Stimulated activated CD4-positive, alpha-beta T cell treated with anti-CD3 and anti-CD28 coated beads, Interleukin-2, amount 100 ng/mL, for 24 hours (primary cell): ENCODE measurements at places on chromosomes 3 and 15.

DNA sequence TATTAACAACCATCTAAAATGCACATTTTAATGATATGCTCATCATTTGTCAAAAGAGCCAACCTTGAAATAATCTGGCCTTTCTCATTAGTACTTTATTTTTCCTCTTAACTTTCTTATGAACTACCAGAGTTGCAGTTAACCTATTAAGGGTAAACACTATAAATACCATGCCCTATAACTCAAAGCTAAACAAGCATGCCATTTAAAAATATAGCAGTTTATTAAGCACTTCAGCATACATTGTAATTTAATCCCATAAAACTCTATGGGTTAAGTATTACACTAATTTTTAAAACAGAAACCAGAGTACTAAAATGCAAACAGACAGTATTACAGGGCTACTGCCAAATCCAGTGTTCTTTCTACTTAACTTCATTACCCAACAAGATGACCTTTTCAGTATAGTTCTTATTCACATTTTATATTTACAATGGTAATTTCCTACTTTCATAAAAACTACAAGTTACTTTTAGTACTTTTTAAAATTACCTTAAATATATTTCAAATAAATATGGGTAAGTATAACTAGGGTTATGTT is 11.8 kb downstream of the NPTN start:
- no peak for DNase-seq

- DNase-seq: no peak
These were observed 199.6 kb downstream of the SLC9A9 start for GRCh38 chr3:143648708-143649107.

DNA sequence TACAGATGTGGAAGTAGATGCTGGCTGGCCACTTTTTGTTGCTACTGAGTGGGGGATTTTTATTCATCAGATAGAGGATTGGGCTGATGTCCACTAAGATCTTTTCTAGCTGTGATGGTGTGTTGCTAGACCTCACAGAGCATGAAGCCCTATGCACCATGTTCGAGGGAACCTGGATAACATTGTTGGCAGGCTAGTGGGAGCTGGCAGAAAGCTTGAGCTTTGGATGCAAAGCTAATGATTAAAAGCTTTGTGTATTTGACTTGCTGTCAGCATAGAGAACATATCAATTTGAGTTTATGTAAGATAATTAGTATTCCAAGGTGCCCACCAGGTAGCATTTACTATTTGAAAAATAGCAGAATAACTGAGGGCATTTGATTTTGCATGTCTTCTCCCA is 59.1 kb downstream of the ST6GAL1 start:
- no peak for DNase-seq

DNA sequence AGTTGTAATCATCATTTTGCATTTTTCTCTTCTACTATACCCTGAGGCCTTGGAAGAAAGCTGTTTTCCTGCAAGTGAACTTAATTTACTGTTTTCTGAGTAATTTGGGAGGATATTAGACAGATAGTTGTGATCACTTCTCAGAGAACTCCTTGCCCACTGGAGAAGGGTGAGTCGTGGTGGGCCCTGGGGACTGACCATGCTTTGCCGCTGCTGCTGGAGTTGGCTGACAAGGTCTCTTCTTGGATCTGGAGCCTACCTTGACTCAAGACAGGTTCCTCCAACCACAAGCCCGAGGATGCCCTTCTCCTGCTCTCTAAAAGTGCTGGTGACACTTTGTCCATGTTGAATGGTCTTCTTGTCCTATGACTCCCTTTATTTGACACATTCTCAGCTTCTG is 68.4 kb downstream of the KCNAB1 start:
- no peak for DNase-seq

- DNase-seq: no peak
These were observed 397.0 kb downstream of the CNTN3 start for GRCh38 chr3:74217467-74217866.

DNA sequence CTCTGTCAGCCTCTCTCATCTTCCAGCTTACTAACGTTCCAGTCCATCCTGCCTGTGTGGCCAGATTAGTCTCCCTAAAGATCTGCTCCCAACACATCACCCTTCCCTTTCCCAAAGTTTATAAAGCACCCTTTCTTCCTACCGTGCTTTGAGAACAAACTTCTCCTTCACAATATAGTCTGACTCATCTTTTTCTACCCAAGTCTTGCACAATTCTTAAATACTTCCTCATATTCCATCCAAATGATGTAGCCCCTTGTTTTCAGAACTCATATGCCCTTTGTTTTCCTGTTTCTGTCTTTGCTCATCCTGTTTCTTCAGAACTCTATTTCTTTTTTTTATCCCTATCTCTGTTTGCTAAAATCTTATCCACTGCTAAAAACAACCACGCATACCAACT is 326.8 kb downstream of the MFSD1 start:
- DNase-seq: no peak

GRCh38 chr3:151327571-151328198 is 1.7 kb downstream of the P2RY13 start:
- no peak for DNase-seq

DNA sequence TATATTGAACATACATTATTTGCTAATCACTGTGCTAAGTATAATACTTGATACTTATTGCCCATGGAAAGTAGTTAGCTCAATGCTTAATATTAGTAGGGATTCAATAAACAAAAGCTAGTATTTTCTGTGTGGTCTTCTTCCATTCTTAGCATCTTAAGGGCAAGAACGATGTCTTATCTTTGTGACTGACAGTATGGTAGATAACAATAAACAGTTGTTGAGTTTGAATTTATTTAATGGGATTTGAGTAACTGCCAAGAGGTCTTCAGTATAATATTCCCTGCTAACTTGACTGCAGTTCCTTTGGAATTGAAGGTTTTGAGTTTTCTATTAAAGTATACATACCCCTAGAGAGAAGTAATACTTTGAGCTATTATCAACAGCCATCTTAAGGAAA is 70.1 kb downstream of the ZNF609 start:
- no peak for DNase-seq

- no peak for DNase-seq
These were observed 208.6 kb upstream of the TOPAZ1 start for GRCh38 chr3:44033123-44033522.

GRCh38 chr3:15808679-15809310 is 11.0 kb upstream of the ANKRD28 start:
- DNase-seq: no peak

DNA sequence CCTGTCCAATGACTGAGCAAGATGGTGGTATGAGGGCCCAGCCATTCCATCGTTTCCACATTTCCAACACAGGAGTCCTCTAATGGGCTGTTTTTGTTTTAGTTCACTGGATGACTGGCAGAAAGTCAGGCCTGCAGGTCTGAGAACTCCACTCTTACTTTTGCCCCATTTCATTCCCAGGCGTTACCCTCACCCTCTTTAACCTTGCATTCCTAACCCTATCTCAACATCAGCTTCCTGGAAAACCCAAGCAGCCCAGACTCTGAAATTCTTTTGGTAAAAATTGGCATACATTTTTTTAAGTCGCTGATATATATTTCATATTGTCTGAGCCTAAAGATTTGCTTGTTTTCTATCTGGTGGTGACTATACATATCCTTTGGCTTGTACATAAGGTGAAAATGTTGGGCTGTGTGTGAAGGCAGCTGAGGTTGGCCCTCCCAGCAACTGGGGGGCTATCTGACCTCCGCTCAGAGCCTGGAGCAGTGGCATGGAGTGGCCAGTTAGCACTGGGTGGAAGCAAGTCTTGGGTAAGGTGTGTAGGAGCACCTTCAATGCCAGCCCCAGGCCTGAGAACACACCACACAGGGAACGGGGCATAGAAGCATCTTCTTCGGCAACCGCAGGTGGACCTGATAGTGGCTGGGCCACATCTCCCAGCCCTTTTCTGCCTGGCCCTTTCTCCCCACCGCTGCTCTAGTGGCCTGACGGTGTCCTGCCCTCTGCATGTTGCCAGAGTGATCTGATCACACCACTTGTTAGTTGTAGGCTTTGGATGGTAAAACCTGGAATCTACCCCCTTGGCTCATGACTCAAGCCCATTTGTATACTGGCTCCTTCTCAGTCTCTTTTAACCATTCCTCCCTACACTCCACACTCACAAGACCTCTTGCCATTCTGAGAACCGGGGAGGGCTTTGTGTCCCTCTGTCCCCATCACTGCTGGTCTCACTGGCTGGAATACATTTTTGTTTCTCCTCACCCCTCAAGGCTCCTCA is 50.0 kb downstream of the AMOTL2 start:
- no peak for DNase-seq

- no peak for DNase-seq
These were observed 30.9 kb downstream of the PRKCD start for GRCh38 chr3:53191836-53192480.

DNA sequence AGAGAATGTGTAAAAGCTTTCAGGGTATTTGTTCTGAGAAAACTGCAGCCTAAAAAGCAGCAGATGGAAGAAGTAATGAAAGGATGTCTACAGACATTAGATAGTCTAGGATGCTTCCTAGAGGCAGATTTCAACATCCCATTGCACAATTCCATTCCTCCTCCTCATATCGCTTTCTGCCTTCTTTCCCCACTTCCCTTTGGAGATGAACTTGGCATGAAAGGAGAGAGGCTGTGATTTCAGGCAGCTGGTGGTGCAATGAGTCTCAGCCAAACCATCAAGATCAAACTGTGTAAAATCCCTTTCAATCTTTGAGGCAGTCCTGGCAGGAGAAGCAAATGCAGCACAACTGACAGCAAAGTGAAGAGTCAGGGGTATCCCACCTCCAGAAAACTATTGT is 438.7 kb upstream of the KCNMB2 start:
- no peak for DNase-seq
